ENCODE measurements at places on chromosomes 16 and 17. TPM values are rescaled to one million over a fixed set of nuclear protein-coding genes. Genes with fewer than 3 reads are reported as not detected.

GRCh38 chr17:4038076-4038475 is 73.8 kb upstream of the ATP2A3 start:
- no peak for DNase-seq

- peak; percentile 20 for DNase-seq
Measured at GRCh38 chr17:50806141-50806643, 29.2 kb upstream of the WFIKKN2 start.

DNA sequence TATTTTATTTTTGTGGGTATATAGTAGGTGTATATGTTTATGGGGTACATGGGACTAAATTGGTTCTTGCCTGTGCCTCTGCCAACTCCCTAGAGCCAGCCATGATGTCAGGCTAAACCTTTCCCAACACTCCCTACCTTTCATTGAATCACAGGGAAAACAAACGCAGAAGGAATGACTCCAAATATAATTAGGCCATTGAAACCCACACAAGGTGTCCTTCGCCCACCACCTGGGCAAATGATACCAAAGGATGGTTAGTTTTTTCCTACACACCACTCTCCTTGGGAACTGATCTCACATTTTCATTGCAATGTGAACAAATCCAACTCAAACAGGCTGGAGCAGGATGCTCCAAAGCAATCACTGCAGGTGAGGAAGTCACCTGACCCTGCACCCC is 27.5 kb downstream of the WSB1 start:
- no peak for DNase-seq

DNA sequence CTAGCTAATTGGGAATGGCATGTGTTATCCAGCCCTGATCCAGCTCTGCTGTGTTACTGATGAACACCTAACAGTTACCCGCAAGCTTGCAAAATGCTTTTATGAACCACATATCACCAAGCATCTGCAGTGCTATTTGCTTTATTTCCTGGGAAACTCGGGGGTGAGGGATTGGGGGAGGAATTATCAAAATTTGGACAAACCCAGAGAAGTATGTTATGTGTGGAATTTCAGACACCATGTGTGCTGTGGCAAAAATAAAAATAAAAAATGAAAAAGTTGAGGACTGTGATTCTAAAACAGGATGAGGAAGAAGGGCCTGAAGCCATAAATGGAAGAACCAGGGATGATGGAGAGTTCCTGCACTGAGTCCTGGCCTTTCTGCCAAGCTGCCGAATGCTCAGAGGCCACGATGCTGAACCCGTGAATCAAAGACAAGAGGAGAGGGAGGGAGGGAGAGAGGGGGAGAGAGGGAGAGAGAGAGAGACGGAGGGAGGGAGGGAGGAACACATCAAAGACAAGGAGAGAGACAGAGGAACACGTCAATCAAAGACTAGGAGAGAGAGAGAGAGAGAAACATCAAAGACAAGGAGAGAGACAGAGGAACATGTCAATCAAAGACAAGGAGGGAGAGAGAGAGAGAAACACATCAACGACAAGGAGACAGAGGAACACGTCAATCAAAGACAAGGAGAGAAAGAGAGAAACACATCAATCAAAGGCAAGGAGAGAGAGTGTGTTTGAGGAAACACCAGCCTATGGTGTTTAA is 89.8 kb downstream of the MRM3 start:
- DNase-seq: no peak

- peak; percentile 17 for DNase-seq
Measured at GRCh38 chr17:69696650-69697049, 282.2 kb downstream of the MAP2K6 start.

DNA sequence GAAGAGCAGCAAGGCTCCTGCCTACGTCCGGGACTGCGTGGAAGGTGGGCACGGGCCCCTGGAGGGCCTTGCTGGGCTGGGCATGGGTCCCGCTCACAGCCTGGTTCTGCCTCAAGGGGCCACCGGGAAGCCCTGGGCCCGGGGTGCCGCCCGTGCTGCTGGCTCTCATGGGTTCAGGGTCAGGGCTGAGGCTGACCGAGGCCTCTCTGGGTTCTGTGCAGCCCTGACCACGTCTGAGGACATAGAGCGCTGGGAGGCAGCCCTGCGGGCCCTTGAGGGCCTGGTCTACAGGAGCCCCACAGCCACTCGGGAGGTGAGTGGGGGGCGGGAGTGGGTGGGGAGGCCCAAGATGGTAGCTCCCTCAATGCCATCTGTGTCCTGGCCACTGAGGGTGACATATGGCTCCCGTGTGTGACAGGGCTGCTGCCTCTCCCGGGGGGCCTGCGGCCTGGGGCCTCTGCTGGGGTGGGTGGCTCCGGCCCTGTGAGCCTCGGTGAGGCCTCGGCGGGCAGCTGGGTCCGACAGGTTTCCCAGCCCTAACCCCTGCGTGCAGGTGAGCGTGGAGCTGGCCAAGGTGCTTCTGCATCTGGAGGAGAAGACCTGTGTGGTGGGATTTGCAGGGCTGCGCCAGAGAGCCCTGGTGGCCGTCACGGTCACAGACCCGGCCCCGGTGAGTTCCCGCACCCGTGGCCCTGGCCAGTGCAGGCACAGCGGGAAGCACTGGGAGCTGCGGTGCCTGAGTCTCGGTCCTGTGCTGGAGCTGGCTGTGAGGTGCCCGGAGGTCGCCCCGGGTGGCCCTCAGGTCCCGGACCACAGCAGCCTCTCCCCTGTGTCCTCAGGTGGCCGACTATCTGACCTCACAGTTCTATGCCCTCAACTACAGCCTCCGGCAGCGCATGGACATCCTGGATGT is 9.2 kb downstream of the TELO2 start:
- no peak for DNase-seq

GRCh38 chr16:73882033-73882432 is 414.6 kb upstream of the PSMD7 start:
- DNase-seq: no peak

DNA sequence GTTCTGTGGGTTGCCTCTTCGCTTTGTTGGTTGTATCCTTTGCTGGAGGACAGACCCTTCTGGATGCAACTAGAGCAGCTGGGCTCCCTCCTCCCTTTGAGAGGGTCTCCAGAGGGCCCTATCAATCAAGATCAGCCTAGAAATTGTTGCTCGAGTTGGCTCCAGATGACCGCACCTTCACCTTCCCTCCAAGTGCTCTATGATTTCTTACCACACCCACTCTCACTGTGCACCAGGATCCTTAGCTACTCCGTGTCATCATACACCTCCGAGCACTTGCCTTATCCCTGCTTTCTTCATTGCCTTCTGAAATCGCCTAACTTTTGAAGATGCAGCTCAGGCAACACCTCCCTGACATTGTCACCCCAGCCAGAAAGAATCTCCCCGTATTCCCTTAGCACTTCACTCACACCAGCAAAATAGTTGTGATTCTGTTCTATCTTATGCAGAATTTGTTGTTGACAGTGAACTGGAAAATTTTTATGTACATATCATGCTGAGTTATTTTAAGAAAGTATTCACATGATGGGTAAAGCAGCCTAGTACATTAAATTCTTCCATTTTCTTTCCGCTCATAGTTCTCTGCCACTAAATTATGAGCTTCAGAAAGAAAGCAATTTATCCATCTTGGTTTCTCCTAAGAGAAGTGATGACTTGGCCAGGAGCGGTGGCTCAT is 52.9 kb downstream of the ABAT start:
- no peak for DNase-seq

CD7 gene
- total RNA-seq: not detected

CYLD gene
- total RNA-seq: 37.3 TPM

NHLRC4 gene
- total RNA-seq: 0.56 TPM

FNDC8 gene
- total RNA-seq: not detected

MSLN gene
- not detected for total RNA-seq
